Fibroblast of pulmonary artery (primary cell): ENCODE measurements at places on chromosomes 1 and 21.

DNA sequence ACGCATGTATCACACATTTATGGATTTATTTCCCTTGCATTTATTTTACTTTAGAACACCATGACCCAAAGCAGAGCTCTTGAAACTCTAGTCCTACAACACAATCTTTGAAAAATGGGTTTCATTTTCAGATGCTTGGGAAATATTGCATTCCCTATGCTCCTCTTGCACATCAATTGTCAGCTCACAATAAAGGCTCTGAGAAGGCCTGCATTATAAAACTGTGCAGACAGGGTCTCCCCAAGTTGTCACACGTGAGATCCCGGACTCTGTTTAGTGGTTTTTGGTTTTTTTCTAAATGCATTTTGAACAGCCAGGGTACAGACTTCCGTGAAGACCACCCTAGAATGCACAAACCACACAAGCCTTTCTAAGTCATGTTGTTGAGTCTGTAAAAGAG is 9.9 kb upstream of the B3GALT5 start:
- no peak for DNase-seq

- DNase-seq: no peak
These were observed 161.3 kb downstream of the NEK7 start for GRCh38 chr1:198318085-198318484.

DNA sequence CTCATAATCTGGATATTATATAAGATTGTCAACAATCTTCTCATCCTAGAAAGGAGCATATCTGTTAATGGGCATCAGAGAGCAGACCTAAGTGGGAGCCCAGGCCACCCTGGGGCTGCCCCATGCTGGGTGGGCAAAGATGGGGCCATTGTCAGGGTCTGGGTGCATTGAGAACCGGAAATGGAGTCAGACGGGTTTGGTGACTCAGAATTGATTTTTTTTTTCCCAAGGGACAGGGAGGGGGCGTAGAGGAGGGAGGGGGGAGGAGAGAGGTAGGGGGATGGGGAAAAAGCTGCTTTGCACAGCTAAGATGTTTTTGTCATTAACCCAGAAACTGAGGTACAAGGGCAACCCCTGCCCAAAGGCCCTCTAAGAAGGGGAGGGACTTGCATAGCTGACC is 1.3 kb downstream of the ATXN7L2 start:
- no peak for DNase-seq

DNA sequence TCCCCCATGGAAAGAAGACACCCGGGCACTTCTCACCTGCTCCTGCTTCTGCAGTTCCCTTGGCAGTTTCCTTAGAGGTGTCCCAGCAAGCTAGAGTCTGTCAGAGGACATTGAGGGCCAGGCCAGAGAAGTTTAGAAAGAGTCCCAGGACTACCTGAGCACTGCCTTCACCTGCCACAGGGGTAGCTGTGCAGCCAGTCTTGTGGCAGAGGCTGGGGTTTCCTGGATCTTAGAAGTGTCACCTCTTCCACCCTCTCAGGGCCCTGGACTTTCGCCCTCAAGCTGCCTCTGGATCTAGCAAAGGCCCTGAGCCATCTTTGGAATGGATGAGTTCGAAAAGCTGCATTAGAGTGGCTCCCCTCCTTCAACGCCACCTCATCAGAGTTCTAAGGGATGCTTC is 34.9 kb upstream of the BTG2 start:
- no peak for DNase-seq

DNA sequence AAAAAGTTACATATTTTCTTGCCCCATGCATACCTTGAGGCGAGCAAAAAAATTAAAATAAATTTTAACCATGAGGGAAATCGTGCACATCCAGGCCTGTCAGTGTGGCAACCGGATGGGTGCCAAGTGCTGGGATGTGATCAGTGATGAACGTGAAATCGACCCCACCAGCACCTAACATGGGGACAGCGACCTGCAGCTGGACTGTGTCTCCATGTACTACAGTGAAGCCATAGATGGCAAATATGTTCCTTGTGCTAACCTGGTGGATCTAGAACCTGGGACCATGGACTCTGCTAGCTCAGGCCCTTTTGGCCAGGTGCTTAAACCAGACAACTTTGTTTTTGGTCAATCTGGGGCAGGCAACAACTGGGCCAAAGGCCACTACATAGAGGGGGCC is 67.4 kb upstream of the PODN start:
- DNase-seq: no peak

- no peak for DNase-seq
These were observed 482 bp downstream of the SLC2A5 start for GRCh38 chr1:9068981-9069325.

DNA sequence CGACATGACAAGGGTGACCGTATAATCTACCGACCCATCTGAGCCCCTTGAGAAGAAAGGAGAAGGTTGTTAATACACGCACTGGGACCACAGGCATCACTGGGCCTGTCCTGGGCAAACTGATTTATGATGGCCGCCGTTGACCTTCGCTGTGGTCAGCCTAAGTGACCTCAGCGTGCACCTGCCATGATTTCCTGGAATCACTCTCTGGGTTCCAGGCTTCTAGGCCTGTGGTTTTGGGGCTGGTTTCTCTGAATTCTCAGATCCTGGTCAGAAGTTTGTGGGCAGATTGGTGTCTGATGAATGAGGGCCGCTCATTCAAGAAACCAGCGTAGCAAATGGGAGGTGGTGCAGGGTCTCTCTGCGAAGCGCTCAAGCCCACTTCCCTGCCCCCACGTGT is 64.0 kb downstream of the SIK1 start:
- DNase-seq: no peak

DNA sequence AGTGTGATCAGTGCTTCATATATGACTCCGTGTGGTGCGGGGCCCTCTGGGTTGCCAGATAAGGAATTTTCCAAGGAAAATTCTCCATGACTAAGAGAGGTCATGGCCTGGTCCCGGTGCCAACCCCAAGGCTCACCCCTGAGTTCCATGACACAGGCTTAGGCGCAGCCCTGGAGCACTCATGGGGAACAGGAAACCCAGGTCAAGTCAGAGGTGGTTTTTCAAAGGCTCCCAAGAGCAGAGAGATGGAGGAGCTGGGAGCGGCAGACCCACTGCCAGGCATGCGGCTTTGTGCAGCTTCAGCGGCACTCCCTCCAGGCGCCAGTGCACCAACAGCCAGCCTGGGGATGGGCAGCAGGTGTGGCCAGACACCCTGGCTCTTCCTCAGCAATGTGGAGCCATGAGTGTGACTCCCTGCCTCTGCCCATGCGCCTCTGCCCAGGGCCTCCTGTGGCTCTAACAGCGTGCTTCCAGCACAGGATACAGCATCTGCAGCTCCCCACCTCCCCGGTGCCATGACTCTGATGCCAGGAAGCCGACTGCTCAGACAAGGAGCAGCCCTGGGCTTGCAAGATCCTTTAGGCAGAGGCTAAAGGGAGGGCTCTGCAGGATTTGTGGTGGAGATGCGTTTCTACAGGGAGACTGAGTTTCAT is 47.3 kb downstream of the GPR161 start:
- DNase-seq: no peak

- no peak for DNase-seq
These were observed 20.9 kb downstream of the SLC9A1 start for GRCh38 chr1:27133991-27134390.

DNA sequence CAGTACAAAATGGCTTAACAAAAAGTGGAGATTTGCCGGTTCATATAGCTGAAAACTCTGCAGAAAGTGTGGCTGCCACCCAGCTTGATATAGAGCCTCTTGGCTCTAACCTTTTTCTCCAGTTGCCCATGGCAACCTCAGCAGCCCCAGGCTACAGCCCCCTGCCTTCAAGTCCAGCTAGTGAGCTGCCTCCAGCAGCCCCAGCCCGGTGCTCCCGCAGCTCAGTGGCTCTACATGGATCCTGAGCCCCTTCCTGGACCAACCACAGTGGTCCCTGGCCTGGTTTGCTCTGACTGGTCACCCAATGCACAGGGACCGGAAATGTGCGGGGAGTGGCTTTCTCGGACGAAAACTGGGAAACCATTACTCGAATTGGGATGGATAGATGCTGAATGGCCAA is 13.3 kb upstream of the ATF3 start:
- no peak for DNase-seq

GRCh38 chr1:24725209-24725651 is 20.0 kb upstream of the CLIC4 start:
- DNase-seq: peak; percentile 59

DNA sequence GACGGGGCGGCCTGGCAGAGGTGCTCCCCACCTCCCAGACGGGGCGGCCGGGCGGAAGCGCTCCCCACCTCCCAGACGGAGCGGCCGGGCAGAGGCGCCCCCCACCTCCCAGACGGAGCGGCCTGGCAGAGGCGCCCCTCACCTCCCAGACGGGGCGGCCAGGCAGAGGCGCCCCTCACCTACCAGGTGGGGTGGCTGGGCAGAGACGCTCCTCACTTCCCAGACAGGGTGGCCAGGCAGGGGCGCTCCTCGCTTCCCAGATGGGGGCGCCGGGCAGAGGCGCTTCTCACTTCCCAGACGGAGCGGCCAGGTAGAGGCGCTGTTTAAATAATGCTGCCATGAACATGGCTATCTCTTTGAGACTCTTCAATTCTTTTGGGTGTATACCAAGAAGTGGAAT is 43.7 kb upstream of the ATP6V1G3 start:
- DNase-seq: no peak

DNA sequence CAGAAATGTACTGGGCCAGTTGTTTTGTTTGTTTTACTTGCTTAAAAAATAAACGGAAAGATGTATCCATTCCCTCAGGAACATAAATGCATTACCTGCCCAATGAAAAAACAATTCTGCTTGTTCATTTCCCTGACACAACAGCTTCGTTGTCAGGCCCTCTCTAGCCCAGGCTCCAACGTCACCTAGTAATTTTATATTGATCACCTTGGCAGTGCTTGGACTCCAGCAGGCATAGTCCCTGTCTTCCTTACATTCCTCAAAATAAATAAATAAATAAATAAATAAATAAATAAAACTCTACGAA is 1.2 kb downstream of the CEP170 start:
- no peak for DNase-seq

GRCh38 chr21:24693779-24694178 is 913.5 kb downstream of the MRPL39 start:
- DNase-seq: no peak

GRCh38 chr1:235069577-235070563 is 58.8 kb downstream of the TOMM20 start:
- peak; percentile 82 for DNase-seq

GRCh38 chr1:185017338-185017737 is 28.0 kb upstream of the RNF2 start:
- DNase-seq: peak; percentile 88

DNA sequence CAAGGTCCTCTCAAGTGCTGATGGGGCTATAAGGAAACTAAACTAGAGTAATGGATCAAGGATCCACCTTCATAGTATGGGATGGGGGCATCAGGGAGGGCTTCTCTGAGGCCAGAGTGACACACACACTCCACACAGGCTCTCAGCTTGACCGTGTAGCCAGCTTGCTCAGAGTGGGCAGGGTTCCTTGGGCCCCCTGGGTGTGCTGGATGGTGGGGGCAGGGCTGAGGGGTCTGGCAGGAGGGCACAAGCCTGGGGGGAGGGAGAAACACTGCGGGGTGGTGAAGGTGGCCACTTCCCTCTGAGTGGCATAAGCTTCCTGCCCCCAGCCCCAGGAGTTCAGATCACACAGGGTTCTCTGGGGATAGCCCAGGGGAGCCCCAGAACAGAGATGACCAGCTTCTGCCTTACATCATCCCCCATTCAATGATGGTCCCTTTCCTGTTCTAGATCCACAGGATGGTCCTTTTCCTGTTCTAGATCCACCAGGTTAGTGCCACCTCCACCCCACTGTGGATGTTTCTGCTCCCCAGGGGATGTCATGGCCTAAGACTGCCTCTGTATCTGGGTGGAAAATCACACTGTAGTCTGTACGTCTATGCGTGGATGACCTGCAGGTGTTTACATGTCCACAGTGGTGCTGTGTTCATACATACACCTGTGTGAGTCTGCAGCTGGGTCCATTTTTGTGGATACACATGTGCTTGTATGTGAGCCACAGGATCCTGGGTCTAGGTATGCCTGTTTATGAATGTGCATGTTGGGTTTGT is 525.0 kb downstream of the PTPRU start:
- no peak for DNase-seq

DNA sequence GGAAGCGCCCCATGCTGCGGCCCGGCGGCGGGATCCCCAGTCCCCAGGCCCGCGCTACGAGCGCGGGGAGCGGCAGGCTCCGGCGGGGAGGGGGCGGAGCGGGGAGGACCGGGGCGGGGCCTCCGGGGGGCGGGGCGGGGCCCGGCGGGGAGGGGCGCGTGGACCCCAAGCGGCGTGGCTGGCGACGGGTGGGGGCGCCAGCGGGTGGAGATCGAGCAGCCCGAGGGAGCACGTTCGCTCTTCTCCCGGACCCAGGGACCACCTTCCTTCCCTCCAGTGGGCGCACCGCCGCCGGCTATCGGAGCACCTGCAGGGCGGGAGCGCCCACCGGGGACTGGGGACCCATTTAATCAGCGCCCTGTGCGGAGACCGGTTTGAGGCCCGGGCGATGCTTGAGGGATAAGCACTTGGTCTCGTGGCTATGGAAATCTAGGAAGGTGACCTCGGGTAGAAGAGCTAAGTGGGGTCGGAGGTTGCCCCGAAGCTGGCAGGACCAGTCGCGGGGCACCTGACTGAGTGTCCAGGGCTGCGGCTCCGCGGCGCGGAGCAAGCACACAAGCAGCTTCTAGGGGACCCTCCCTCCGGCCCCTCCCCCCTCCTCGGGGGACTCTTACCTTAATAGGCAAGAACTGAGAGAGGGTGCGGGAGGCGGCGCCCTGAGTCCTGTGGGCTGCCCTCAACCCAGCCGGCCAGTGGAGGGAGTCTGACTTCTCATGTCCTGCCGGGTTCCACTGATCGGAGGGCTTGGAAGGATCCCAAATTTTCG is at the start of gene TSPAN2:
Gene TSPAN2, minus strand, starts transcription at position 84 of the 766 bp plus-strand sequence. Its CDS starts 71 bp downstream, at position 13.
- DNase-seq: no peak

DNA sequence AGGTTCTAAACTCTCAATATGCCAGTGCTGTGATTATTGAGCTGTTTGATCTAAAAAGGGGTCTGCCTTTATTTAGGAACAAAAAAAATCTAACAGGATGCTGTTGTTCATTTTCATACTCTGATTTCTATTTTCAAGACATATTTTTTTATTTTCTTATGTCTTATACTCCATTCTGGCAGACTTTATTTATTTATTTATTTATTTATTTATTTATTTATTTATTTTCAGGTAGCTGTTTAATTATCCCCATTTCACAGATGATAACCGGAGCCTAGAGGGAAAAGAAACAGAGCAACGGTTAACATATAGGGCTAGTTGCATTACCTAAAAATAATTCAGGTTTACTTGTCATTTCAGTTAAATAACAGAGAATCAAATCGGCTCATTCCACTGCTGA is 174.4 kb downstream of the CENPF start:
- no peak for DNase-seq

GRCh38 chr1:33697816-33698215 is 166.1 kb upstream of the HMGB4 start:
- DNase-seq: no peak
